ENCODE measurements at places on chromosomes 4 and X.

- DNase-seq, result no peak
Observed at GRCh38 chr4:48566034-48566384, 76.0 kb downstream of the ZAR1 start.

DNA sequence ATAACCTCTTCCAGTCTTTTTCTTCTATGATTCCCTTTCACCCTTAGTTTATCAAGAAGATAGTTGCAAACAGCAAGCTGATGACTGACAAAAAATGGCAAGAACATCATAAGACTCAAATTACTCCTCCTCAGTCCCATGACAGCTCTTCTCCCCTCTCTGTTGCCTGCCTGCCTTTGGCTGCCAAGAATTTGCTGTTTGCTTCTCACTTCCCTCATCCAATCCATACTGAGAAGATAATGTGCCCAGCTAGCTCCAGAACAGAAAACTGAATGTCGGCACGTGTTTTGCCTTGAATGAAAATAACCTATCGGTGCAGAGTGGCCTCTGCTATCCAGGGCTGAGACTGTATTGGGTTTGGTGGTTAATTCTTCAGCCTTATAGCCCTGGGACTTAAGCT is 192.1 kb downstream of the PPARGC1A start:
- DNase-seq, result no peak

DNA sequence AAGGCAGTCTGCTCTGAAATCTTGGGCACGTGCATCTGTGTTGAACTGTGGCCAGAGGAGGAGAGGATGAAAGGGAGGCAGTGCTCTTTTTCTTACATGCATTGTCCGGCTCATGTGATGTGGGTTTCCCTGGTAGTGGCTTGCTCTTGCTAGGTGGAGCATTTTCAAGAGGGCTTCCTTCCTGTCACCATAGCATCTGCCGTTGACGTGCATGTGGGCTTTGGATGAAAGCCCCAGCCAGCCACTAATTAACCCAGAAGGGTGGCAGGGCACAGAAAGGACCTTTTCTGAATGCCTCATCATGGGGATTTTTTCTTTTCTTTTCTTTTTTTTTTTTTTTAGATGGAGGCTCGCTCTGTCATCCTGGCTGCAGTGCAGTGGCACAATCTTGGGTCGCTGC is 121.3 kb downstream of the GPR143 start:
- DNase-seq, result no peak

DNA sequence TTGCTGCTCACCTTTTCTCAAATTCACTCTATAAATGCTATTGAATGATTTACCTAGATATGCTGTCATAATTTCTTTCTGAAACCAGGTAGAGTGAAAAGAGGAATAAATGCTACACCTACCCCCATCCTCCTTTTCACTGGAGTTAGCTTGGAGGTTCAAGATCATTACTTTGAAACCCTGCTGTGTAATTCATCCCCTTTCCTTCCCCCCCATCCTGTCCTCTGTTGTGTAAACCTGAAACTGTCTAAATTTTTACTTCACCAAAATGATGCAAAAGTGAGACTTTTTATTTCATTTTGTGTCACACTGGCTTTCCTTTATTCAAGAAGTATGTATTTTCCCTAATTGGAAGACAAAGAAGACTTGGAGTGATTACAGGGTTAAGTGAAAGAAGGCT is 5.4 kb downstream of the ZCCHC18 start:
- no peak for DNase-seq

DNA sequence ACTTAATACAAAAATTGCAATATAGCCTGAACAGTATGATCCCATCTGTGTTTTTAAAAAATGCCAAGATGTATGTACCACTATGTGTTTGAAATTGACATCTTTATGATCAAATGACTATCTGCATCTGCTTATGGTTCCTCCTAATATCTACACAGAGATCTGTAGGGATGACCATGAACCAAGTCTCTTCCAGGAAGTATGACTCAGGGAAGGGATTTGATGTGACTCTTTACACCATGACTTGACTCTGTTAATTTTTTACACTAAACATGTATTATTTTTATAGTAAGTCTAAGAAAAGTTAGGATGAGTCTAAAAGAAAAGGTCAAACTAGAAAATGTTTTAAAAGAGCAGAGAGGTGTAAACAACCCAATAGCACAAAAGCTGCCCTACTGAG is 164.0 kb downstream of the SH3KBP1 start:
- no peak for DNase-seq

DNA sequence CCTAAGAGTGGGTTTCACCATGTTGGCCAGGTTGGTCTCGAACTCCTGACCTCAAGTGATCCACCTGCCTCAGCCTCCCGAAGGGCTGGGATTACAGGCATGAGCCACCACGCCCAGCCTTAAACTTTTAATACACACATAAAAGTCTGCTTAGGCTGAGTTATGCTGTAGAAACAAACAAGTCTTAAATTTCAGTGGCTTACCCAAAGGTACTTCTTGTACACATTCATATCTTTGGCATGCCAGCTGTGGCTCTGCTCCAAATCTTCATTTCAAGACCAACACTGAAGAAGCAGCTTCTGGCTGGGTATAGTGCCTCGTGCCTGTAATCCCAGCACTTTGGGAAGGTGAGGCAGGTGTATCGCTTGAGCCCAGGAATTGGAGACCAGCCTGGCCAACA is 80.3 kb downstream of the PPEF2 start:
- no peak for DNase-seq

DNA sequence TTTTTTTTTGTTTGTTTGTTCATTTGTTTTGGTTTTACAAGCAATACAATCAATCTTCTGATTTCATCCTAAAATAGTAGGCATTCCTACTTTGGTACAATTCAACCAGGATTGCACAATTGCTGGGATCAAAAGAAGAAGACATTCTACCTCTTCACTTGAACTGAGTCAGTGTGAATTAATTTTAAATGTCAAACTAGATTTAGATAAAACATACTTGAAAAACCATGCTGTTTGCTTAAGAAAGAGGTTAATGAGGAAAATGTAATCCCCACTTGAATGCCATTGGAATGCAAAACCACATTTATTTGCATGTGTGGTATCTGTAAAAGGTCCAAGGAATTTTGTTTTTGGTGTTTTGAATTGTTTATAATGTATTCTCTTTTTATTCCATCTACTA is 40.5 kb downstream of the HAND2 start:
- DNase-seq, result no peak

DNA sequence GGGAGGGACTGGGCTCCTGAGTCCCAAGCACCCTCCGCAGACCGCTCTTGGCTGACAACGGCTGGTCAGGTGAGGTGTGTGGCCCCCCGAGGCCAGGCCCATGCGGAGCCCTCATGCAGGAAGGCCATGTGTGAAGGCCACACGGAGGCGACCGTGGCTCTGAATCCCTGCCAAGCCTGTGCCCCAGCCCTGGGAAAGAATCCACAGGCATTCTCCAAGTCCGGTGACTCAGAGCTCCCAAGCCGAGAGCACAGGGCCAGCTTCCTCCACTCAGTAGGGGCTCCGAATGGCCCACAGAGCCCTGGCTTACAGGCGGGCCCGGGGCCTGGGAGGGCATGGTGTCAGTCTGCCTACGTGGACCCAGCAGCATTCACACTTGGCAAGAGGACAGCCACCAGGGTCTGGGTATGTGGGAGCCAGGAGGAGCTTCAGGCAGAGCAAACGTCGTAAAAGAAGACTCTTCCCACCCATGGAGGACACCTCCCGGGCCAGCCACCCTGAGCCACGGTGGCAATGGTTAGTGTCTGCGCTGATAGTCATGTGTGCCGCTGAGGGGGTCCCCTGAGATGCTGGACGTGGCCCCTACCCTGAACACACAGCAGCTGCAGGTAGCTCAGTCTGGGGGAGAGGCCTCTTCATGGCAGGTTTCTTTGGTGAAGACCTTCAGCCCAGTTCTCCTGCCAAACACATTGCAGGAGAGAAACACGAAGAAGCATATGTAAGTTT is 105.7 kb downstream of the PSAPL1 start:
- no peak for DNase-seq

GRCh38 chr4:5238173-5238572 is 186.9 kb downstream of the STK32B start:
- DNase-seq, result no peak

- no peak for DNase-seq
Observed at GRCh38 chr4:152817331-152817730, 37.6 kb downstream of the ARFIP1 start.

- no peak for DNase-seq
Observed at GRCh38 chrX:133586443-133586842, 171.2 kb upstream of the GPC4 start.

GRCh38 chrX:31126205-31126604 is 54.4 kb upstream of the FTHL17 start:
- no peak for DNase-seq

- no peak for DNase-seq
Observed at GRCh38 chr4:139508581-139509237, 47.3 kb downstream of the SETD7 start.

DNA sequence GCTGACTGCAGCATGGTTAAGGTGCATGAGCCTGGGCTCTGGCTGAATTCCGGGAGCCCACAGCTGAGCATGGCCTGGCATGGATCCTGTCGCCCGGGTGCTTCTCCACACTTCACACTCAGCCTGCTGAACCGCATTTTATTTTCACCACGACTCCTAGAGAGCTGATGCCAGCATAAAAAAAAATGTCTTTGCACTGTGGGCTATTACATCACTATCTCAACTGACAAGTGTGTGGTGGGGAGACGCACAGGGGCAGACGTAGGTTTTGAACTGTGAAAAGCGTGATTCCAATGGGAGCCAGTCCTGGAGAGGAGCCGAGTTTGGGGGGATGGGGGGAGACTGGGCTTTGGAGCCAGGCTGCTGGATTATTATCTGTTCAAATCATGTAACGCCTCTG is 36.8 kb downstream of the BCOR start:
- no peak for DNase-seq

- no peak for DNase-seq
Observed at GRCh38 chr4:128848461-128848860, 39.0 kb downstream of the JADE1 start.

DNA sequence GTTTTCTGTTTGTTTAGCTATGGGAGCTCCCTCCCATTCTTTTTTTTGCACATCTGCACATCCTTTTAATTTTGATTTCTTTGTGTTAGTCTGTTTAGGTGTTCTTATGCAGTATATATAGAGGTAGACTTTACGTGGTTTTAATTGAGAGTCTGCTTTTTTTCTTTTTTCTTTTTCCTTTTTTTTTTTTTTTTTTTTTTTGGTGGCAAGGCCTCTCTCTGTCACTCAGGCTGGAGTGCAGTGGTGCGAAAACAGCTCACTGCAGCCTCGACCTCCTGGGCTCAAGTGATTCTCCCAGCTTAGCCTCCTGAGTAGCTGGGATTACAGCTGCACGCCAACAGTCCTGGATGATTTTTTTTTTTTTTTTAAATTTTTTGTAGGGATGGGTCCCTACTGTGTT is 68.2 kb downstream of the FAM193A start:
- no peak for DNase-seq

DNA sequence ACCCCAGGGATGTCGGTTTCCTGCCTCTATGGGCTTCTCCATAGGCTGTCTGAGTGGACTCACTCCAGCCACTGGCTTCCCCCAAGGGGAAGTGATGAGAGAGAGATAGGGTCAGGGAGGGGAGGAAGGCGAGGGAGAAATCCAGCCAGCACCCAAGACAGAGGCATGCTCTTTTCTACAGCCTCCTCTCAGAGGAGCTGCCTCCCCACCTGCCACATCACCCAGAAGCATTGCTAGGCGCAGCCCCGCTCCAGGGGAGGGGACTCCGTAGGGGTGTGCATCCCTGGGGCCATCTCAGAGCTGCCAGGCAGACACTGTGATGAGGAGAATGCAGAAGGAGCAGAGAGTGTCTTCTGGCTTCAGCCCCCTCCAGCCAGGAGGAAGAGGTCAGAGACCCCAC is 109.5 kb upstream of the NKX1-1 start:
- no peak for DNase-seq

- DNase-seq, result no peak
Observed at GRCh38 chr4:183918696-183919095, 13.6 kb downstream of the STOX2 start.

- peak; percentile 23 for DNase-seq
Observed at GRCh38 chr4:142353149-142353738, 492.9 kb downstream of the INPP4B start.

DNA sequence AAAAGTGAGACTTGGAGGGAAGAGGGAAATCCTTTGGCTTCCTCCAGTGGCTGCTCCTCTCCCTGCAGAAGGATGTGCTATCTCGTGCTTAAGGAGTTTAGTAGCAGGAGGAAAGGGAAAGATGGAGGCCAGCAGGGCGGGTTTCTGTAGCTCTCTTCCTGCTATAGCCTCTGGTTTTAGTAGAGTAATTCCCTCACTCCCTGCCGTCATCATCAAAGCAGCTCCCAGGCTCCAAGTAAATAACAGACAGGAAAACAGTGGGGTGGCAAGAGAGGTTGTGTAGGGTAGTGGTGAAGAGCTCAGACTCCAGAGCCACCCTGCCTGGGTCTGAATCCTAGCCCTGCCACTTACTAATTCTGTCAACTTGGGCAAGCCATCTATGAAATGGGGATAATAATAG is 81.5 kb upstream of the CITED1 start:
- no peak for DNase-seq

GRCh38 chrX:118904218-118904617 is 70.2 kb upstream of the LONRF3 start:
- DNase-seq, result no peak

DNA sequence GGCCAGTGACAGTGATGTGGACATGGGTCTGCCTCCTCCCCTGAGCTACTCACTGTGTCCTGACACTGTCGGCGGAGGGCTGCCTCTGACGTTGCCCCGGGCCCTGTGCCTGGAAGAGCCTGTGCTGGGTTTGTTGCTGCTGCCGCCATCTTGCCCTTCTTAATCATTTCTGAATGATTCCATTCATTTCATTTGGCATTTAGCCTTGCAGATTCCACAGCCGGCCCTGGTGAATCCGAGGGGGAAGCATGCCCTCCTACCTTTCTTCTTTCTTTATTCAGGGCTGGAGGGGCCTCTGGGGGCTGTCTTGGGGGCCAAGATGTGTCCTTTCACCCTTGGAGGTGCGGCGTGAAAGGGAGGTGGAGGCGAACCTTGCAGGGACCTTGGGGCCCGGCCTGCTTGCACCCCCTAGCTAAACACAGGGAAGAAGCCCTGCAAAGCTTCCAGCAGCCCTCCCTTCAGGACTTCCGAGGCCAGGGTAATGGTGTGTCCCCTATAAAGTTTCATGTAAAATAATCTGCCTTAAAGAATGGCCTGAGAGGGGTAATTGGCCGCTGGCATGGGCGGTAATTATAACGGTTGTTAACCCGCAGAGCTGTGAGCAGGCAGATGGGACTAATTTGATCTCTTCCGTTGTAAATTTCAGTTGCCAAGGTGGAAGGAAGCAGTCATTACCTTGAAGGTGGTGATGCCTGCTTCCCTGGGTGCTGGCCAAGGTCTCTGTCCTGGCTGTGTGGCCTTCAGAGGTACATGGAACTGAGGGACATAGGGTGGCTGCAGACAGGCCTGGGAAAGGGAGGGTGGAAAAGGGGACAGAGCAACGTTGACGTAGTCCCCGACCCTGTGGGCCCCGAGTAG is 92.3 kb downstream of the PSAPL1 start:
- DNase-seq, result no peak

GRCh38 chr4:8860096-8860891 is 11.3 kb downstream of the HMX1 start:
- no peak for DNase-seq

- DNase-seq, result no peak
Observed at GRCh38 chr4:138572007-138572406, 329.9 kb upstream of the SLC7A11 start.

- no peak for DNase-seq
Observed at GRCh38 chr4:10081218-10081606, 35.4 kb downstream of the WDR1 start.

- DNase-seq, result no peak
Observed at GRCh38 chr4:23978002-23978401, 88.2 kb upstream of the PPARGC1A start.

All from NCI-H446 (cell line).